ENCODE measurements at places on chromosomes 2 and 18.

DNA sequence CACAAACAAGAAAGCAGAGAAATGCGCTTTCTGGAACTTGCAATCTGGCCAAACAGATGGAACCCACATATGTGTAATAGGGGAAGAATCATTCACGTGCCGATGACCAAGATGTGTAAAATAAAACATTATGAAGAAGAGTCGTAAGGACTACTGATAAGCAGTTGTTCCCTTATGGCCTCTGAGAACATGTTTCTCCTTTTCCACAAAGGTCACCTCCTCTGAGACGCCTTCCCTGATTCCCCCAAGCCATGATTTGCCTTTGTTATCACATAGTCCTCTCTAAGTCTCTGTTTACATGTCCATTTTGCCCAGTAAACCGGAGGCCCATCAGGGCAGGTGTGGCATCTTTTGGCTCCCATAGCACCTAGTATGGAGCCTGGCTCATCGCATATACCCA is 8.0 kb downstream of the OTOF start:
- DNase-seq = no peak

DNA sequence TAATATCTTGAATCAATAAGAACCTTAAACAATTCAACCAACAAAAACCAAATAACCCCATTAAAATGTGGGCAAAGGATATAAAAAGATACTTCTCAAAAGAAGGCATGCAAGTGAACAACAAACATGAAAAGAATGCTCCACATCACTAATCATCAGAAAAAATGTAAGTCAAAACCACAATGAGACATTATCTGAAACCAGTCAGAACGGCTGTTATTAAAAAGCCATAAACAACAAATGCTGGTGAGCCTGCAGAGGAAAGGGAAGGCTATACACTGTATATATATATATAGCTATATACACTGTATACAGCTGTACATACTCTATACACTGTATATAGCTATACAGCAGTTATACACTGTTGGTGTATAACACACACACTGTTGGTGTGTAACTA is 47.8 kb upstream of the GALNT13 start:
- DNase-seq = no peak

DNA sequence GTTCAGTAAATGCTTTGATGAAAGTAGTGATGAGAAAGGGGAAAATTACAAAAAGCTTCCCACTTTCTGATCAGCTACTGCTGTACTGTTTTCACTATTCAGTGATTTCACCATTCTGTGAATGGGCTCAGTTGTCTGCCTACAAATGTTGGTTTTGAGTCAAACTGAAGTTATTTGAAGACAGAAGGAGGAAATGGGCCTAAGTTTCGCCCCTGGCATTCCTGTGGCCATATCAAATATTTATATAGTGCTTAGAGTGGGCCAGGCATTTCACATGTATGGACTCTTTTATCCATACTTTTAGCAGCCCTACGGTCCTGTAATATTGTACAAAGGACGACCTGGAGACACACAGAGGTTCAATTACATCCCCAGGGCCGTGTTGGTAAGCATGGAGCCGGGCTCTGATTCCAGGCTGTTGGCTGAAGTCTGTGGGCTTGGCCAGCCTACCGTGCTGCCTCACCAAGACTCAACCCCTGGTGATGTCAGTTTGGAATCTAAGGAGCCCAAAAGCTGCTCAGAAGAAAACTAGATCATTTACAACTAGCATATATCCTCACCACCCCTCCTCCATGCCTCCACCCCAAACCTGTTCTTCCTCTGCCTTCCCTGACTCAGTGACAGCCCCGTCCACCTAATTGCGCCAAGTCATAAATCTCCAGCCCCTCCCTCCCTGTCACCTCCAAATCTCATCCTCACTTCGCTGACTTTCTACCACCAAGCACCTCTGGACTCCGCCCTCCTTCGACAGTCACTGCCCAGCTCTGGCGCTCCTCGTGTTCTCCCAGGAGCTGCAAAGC is 10.1 kb upstream of the GRHL1 start:
- DNase-seq = no peak

GRCh38 chr18:51890762-51891161 is 449.2 kb upstream of the DCC start:
- DNase-seq = no peak

DNA sequence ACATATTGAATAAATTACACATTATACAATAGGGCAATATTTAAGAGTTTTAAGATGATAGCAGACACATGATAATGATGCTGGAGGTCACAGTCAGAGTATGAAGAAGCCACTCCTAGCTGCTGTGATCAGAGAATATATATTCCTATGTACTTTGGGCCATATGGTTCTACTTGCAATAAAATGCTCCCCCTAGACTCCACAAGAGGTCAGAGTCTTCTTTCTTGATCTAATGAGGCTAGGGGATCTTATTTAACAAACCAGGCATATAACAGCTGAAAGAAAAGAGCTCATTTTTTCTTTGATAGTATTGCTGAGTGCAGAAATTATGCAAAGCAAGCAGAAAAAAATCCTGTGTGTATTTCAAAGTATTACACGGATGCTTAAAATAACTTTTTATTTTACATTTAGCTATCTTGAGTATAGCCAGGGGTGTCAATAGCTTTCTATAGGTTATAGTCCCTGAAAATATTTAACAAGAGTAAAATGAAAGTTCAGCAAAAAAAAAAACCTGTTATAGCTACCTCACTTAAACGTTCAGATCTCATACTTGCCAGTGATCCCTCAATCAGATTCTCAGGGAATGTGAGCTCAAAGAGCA is 748.7 kb upstream of the CHAC2 start:
- DNase-seq = no peak

- no peak for DNase-seq
Observed at GRCh38 chr2:189521699-189522434, 58.7 kb downstream of the SLC40A1 start.

DNA sequence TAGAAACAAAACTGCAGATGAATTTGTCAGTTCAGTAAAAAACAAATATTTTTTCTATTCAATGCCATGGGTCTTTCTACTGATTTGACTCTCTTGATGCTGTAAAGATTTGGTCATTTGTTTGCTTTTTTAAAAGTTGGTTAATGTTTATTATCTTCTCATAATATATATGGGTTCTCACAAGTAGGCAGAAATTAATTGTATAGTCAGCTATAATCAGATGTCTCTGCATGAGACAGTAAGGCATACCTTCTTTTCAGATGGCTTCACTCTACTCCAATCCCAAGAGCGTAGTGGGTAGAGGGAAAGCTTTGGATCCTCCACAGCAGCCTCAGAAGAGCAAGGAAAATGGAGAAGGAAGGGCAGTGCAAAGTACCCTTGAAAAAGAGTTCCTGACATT is 1202.9 kb upstream of the CELF4 start:
- no peak for DNase-seq

GRCh38 chr2:29952973-29953372 is 31.6 kb upstream of the ALK start:
- DNase-seq = no peak

DNA sequence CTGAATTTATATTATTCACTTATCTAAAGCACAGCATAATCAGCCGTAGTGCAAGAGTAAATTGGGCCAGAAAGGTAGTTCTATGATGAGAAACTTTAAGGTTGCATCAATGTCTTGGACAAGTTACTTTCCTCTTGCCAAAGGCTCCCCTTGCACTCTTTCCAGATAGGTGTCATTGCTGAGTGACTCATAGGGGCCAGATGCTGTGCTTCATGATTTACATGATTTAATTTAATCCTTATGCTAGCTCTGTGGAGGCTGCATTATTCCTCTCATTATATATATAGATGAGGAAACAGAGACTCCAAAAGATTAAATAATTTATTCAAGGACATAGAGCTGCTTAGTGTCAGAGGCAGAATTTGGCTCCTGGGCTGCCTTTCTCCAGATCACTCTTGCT is 5.0 kb downstream of the CFAP221 start:
- DNase-seq = no peak

DNA sequence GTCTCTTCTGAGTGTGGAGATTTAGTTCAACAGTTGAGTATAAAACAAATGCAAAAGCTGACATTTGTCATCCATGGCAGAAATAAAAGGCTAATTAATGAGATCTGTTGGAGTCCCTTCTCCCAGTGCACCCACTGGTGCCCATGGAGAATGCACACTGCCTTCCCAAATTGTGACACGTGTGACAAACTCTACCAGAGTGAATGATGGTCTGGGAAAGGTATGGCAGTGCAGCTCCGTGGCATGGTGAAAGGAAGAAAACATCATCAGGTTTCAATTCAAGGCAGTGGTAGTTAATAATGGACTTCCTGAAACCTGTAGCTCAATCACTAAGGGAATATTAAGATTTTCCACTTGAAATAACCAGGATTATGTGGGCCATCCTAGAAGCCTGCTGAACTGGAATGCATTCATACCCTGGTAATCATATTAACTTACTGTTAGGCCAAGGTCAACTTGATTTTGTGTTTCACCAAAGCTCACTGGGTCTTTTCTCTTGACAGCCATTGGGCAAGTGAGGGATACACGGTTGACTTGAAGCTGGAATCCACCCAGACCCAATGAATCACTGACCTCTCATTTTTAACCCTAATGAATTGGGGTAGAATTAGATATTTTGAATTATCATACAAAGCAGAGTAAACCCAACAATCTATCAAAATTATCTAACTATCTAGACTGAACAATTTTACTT is 167.6 kb downstream of the AFF3 start:
- no peak for DNase-seq

DNA sequence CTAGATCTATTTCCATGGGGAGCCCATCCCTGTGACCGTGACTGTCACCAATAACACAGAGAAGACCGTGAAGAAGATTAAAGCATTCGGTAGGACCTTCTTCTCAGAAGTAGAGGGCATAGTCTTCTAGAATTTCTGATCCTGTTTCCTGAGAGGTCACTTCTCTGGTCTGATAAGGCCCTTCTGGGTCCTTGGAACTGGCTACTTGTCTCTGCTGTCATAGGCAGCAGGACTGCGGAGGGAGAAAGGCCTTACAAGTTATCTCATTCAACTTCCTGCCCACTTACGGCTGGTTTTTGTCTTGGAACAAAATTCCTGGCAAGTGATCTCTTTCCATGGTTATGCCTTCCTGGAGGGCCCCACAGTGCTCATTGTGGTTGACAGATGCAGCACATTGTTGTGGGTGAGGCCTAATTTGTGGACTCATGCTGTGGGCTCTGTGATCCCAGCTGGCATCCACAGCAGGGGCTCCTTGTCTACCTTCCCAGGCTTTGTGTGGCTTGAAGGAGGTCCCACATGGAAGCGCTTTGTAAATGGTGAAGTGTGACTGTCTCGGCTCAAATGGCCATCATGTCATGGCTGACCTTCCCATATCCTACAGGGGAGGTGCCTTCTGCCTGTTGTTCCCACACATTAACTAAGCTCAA is 22.0 kb downstream of the SAG start:
- no peak for DNase-seq

- peak; percentile 23 for DNase-seq
Observed at GRCh38 chr18:79616651-79617510, 62.7 kb upstream of the CTDP1 start.

- DNase-seq = no peak
Observed at GRCh38 chr2:4353668-4354067, 650.3 kb downstream of the DCDC2C start.

DNA sequence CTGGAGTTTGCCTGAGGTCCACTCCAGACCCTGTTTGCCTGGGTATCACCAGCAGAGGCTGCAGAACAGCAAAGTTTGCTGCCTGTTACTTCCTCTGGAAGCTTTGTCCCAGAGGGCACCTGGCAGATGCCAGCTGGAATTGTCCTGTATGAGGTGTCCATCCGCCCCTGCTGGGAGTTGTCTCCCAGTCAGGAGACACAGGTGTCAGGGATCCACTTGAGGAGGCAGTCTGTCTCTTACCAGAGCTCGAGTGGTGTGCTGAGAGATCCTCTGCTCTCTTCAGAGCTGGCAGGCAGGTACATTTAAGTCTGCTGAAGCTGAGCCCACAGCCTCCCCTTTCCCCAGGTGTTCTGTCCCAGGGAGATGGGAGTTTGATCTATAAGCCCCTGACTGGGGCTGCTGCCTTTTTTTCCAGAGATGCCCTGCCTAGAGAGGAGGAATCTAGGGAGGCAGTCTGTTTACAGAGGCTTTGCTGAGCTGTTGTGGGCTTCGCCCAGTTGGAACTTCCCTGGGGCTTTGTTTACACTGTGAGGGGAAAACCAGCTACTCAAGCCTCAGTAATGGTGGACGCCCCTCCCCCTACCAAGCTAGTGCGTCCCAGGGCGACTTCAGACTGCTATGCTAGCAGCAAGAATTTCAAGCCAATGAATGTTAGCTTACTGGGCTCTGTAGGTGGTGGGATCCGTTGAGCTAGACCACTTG is 34.7 kb downstream of the TFPI start:
- no peak for DNase-seq

GRCh38 chr18:42976869-42977590 is 138.5 kb downstream of the RIT2 start:
- DNase-seq = no peak

DNA sequence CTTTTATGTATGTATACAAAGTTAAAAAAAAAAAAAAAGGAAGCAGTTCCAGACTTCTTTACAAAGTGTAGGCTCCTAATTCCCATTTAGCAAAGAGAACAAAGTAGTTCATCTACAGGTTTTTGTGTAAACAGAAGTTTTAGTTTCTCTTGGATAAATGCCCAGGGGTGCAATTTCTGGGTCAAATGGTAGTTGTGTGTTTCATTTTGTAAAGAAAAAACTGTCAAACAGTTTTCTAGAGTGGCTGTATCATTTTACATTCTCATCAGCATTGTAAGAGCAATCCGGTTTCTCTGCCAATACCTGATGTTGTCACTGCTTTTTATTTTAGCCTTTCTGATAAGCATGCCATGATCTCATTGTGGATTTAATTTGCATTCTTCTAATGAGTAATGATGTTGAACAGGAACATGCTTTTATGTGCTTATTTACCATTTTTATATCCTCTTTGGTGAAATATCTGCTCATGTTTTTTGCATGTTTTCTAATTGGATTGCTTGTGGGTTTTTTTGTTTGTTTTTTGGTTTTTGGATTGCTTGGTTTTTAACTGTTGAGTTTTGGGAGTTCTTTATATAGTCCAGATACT is 16.6 kb upstream of the PSME4 start:
- no peak for DNase-seq

GRCh38 chr2:37080266-37080665 is 3.9 kb downstream of the HEATR5B start:
- peak; percentile 31 for DNase-seq

Measured in suppressor macrophage treated with lipopolysaccharide for 1 hour (primary cell).